ENCODE measurements at places on chromosomes 2 and 18. TPM values are rescaled to one million over a fixed set of nuclear protein-coding genes. Genes with fewer than 3 reads are reported as not detected.

- no peak for DNase-seq
Measured at GRCh38 chr2:16254356-16254965, 314.1 kb downstream of the MYCN start.

GRCh38 chr2:157936406-157936805 is 60.3 kb upstream of the ACVR1 start:
- peak; percentile 54 for DNase-seq

- no peak for DNase-seq
Measured at GRCh38 chr2:38500283-38500634, 102.5 kb downstream of the HNRNPLL start.

DNA sequence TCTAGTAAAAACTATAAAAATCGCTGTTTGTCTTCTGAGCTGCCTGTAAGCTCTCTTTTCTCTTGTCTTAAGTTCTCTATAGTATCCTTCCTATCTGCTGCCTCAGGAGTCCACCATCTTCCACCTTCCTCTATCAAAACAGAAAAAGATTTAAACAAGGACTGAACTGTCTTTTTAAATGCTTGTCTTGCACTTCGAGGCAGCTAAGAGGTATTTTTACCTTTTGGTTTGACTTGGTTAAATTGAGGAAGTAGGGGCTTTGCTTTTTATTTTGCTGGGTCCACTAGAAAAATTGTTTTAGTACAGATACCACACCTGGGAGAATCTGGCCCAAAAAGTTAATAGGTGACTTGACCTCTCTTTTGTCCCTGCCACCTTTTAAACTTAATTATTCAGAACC is 12.2 kb downstream of the SESTD1 start:
- no peak for DNase-seq

DNA sequence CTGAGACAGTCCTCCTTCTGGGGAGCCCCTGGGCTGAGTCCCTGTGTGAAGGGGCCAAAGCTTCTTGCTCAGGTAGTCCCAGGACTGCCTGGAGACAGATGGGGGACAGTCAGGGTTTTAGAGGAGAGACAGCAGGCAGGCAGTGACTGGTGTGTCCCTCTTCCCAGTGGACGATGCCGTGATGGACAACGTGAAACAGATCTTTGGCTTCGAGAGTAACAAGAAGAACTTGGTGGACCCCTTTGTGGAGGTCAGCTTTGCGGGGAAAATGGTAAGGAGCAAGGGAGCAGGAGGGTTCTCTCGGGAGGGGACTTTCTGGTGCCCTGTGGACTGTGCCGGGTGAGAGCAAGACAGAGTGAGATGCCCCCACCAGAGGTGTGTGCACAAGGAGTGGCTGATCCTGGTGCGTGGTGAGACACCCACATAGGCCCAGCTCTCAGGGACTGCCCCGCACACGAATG is 74.8 kb downstream of the DYSF start:
- no peak for DNase-seq

- no peak for DNase-seq
Measured at GRCh38 chr2:190533968-190534309, 583 bp downstream of the NEMP2 start.

GAD1 gene
- 1.4 TPM for total RNA-seq

SLC23A3 gene
- total RNA-seq = 0.75 TPM

RESP18 gene
- not detected for total RNA-seq

TGFA gene
- 87.7 TPM for total RNA-seq

ARHGAP28 gene
- total RNA-seq = 0.24 TPM

Data from foreskin keratinocyte (primary cell).